Esophagus muscularis mucosa (tissue), 4 donors: ENCODE measurements at places on chromosomes 5 and 9. TPM values are rescaled to one million over a fixed set of nuclear protein-coding genes. Genes with fewer than 3 reads are reported as not detected.

GRCh38 chr9:72753266-72753893, 199.5 kb downstream of the ALDH1A1 start:
- no peak for DNase-seq

DNA sequence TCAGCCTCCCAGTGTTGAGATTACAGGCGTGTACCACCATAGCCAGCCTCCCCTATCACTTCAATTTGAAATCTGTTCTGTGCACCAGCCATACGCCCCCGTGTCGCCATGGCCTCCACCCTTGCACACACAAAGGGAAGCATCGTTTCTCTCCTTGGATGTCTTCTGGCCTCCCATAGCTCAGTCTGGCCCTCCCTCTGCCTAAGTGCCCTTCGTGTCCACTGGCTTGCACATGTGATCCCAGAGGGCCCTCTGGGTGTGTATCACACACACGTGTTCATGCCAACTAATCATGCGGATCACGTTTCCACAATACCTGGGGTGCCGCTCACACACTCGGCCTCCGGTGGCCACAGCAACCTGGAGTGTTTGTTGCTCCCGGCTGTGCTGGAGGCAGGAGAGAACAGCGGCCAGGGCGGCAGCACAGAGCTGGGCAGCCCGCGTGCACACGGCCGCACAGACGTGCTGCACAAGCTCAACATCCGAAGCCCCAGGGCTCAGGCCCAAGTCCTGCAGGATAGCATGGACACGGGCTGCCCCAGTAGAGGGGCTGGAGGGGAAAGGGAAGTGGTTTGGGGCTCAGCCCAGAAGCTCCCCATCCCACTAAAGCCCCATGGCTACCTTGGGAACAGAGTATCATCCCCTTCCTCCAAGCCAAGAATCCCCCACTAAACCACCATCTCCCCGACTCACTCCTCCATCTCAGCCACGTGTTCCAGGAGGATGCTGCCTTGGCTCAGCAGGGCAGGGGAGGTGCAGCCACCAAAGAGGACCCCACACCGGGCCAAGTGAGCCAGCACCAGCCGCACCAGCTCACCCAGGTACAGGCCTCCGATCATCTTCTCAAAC, 10.9 kb downstream of the HK3 start:
- DNase-seq, result no peak

DNA sequence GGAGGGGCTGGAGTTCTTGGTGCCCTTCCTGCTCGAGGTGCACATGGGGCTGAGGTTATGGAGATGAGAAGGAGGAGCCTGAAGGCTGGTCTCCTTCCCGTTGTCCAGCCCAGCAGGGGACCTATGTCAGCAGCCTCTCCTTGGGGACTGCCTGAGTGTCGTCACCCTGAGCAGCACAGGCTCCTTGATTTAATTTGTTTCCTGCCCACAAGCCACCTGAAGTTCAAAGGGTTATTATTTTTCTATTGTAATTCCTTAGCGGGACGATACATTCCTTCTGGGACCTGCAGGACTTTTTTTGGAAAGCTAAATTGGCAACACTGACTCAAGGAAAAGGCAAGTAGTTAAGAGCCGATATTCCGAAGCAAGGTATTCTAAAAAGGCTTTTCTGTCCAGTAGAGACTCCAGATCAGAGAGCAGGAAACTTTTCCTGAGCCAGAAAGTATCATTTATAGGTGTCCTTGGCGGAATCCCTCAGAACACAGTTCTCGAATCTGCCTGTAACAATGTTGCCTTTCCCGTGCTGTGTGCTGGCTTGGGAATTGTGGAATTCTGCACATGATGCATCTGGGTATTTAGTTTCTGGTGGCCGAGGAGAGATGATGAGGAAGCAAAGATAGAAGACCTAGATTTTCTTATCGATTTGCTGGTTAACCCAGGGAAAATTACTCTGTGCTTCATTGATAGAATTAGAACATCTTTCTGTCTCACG, 55.4 kb downstream of the ARHGAP26 start:
- DNase-seq, result no peak

GRCh38 chr5:112865128-112865527, 4.0 kb downstream of the SRP19 start:
- DNase-seq, result no peak

DNA sequence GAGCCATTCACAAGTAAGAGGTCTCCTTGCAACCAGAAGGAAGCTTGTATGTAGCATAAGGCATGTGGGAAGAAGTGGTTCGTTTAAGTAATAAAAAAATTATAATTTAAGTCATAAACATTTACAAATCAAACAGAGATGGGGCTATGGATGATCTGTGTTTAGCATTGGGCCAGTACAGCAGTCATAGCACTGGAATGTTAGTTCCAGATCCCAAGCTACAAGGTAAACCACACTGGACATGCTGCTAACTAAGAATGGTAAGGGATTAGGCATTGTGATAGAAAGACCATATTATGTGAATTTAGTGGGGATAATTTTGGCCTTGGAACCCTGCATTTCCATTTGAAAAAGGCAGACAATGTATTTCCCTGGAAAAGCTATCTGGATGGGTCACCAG, 170.4 kb upstream of the KCNN2 start:
- no peak for DNase-seq

- DNase-seq, result no peak
These were observed 23.5 kb downstream of the GRAMD2B start for GRCh38 chr5:126446498-126447224.

DNA sequence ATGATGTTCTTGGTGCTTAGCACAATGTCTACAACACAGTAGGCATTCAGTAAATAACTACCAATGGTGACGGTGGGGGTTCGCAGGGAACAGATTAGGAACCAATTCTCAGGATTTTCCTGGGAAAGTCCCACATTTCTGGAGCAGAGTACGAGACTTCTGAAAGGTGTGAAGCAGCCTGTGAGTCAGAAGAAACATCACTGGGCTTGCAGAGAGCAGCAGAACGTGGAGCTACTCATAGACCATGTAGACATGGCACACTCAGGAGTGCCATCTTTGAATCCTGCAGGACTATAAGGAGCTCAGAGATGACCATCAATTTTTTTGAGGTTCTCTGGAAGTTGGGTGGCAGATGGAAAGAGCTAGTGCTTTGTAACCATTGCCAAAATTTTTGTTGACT, 106.6 kb upstream of the ANKRD55 start:
- no peak for DNase-seq

GRCh38 chr9:134361426-134361825, 35.2 kb downstream of the RXRA start:
- DNase-seq, result no peak

- DNase-seq, result no peak
These were observed 351.4 kb downstream of the SEMA5A start for GRCh38 chr5:9194509-9194908.

DNA sequence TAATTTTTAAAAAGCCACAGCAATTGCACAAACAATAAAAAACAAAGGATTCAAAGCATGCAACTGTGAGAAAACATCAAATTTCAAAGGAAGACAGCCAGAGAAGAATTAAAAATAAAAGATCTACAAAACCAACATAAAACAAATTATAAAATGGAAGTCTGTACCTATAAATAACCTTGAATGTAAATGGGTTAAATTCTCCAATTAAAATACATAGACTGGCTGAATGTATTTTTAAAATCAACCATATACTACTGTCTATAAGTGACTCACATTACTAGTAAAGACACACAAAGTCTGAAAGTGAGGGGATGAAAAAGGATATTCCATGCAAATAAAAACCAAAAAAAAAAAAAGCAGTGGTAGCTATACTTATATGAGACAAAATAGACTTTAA, 33.7 kb downstream of the BTNL8 start:
- DNase-seq, result no peak

- no peak for DNase-seq
These were observed 97.1 kb upstream of the ASTN2 start for GRCh38 chr9:117511852-117512481.

- no peak for DNase-seq
These were observed 79.0 kb downstream of the AK8 start for GRCh38 chr9:132798817-132799790.

GPR150 gene
- total RNA-seq, result 0.42 TPM

TESK1 gene
- total RNA-seq, result 80.6 TPM

GABRP gene
- total RNA-seq, result not detected

FOXD4L6 gene
- total RNA-seq, result 0.33 TPM

MLLT3 gene
- 16.2 TPM for total RNA-seq

CD180 gene
- total RNA-seq, result 0.65 TPM

HEXB gene
- 108 TPM for total RNA-seq

STRBP gene
- 12.9 TPM for total RNA-seq

MCTP1 gene
- 15.4 TPM for total RNA-seq

IRX4 gene
- total RNA-seq, result not detected

OBP2B gene
- not detected for total RNA-seq

OR2V2 gene
- not detected for total RNA-seq

PRDM9 gene
- total RNA-seq, result not detected

CXCL14 gene
- total RNA-seq, result 3.2 TPM

IGFBPL1 gene
- total RNA-seq, result 0.78 TPM

CCL27 gene
- total RNA-seq, result not detected
